ENCODE measurements at places on chromosomes 11 and 22.

DNA sequence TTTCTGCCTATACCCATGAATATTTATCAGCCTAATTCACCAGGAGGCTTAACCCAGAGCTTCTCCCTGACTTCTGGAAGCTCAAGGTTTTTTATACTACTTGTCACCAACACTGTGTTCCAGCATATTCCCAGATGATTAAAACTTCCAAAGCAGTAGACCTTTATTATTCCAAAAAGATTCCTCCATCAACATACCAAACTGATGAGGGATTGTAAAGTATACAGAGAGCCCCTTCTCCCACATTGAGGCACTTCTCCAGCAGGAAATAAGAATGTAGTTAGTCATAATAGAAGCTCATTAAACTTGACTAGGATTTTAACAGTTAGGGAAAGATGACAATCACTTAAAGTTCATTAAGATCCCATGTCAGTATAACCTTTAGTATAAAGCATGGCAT, 51.4 kb upstream of the CEP126 start:
- no peak for DNase-seq

DNA sequence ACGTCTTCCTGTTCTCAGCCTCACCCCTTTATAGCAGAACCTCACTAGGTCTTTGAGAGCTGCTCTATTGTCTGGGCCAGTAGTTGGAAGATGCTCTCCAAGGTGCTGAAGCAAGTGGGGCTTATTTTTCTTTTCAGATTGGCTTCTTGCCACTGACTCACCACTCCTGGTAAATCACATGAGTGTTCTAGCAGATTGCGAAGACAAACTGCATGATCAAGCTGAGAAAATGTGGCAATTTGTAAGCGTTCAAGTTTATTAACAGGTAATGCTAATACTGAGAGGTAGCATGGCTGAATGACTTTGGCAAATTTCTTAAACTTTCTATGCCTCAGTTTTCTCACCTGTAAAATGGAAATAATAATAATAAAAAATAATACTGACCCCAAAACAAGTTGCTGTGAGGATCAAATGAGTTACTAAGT, 59.2 kb downstream of the CACNG2 start:
- no peak for DNase-seq

DNA sequence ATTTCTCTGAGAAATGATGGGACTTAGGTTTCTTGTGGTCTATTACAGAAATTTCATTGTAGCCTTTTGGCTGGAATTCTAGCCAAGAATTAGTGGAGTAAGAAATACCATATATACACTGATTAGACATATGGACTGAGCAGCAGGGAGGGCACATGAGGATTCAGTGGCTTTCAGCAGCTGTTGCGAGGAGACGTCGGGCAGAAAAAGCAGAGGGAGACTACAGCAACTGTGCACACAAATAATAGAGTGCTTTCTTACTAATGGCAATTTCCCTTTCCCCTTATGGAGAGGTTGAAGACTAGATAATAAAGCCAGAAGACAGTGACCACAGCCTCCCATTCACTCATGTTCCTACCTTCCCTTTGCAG, 35.4 kb upstream of the CCDC34 start:
- DNase-seq, result no peak

- no peak for DNase-seq
These were observed 27.9 kb upstream of the RASL10A start for GRCh38 chr22:29343313-29343805.

GRCh38 chr11:75938543-75938942, 123.5 kb downstream of the UVRAG start:
- no peak for DNase-seq

- DNase-seq, result no peak
These were observed 127.3 kb downstream of the MORC2 start for GRCh38 chr22:30841273-30841672.

- DNase-seq, result no peak
These were observed 225.8 kb downstream of the ETS1 start for GRCh38 chr11:128361451-128362020.

DNA sequence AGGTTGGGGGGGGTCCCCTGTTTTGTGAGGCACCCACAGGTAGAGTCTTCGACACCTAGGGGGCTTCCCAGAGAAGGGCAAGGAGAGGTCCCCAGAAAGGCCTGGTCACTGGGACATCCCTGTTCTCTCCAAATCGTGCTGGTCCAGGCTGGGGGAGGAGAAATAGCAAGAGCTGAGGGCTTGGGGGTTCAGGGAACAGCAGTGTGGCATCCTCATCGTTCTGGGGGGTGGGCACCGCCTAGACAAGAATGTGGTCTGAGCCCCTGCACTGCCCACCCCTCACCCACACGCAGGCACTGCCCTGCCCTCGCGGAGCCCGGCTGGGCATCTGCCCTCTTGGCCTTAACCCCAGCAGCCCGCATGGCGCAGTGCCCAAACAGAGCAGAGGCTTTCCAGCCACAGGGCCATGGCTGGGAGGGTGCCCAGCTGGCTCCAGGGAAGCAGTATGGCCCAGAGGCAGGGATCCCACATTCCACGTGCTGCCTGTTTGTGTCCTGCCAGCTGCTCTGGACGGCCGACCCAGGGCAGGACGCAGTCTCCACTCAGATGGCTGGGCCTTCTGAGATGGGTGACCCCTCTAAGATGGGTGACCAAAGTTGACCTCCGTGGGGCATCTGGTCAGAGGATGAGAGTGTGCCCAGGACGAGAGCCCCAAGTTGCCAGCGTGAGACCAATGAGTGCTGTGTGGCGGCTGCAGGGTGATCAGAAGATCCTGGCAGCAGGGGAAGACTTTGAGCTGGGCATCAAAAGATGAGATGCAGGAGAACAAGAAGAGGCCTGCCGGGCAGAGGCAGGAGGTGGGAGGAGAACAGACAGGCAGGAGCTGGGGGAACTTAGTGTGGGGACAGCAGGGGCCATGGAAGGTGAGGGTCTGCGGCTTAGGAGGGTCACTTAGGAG, 14.4 kb downstream of the SCARF2 start:
- DNase-seq, result no peak

DNA sequence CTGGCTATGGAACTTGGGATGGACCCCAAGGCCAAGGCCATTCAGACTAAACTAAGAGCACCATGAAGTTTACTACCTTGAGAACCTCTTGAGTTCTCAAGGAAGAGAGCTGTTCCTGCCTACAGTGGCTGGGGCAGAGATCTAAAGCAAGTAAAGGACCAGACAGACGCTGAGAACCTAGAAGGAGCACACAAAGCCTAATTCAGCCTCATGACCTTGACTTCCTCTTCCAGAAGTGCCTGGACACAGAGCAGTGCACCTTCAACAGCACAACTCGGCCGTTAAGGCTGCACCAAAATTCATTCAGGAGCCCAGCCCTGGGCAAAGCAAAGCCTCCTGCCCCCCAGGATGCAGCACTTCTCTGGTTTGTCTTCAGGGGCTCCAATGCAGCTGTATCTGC, 82.9 kb upstream of the AKIP1 start:
- no peak for DNase-seq

DNA sequence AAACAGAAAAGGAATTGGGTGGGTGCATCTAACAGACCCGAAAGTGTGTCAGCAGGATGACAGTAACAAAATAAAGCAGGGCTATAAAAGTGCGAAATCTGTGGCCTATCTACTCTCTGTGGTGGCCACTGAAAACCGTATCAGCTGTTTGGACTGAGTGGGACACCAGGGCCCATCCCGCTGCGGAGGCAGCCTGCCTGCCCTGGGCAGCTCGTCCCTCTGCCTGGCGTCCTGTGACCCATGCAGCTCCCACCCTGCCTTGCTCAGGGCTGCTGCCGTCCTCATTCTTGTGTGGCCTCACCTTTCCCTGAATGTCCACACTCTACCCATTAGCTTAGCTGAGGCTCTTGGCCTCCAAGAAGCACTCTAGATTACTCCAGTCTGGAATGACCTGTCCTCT, 30.4 kb downstream of the CARS1 start:
- no peak for DNase-seq

- no peak for DNase-seq
These were observed 107.5 kb upstream of the OR4B1 start for GRCh38 chr11:48109046-48109666.

DNA sequence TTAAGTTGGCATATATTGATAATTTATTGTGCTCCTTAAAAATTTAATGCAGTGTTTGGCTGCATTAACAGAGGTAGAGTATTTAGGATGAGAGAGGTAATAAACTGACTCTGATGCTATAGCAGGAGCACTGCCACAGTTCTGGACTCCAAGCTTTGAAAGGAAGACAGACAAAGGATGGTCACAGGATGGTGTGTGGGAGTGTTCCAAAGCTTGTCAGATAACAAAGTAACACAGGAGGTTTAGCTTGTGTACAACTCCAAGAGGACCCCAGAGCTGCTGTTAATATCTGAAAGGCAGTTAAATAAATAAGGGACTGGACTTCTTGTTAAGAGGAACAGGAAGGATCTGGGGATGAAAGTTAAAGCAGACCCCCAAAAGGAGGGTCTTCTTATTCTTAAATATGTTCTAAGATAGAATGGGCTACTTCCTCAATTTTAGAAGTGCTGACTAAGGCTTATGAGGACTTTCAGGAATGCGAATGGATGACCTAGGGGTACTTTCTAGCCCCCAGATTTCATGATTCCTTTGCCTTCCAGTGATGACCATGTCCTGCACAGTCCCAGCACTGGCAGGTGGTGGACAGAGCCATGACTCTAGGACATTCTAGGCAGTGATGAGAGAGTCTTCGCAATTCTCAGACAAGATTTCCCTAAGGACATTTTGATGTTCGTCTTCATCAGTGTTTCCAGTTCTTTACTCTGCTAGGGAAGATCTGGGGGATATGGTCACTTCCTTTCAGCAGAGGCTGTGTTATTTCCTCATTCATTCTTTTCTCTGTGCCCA, 149.1 kb upstream of the RASSF10 start:
- DNase-seq, result no peak

- no peak for DNase-seq
These were observed 21.7 kb downstream of the TIMP3 start for GRCh38 chr22:32823024-32823730.

- DNase-seq, result no peak
These were observed 50.2 kb upstream of the PICALM start for GRCh38 chr11:86119077-86119476.

GRCh38 chr11:79100093-79100910, 340.5 kb downstream of the TENM4 start:
- DNase-seq, result peak; percentile 13

- DNase-seq, result no peak
These were observed 585 bp downstream of the NF2 start for GRCh38 chr22:29604076-29604360.

DNA sequence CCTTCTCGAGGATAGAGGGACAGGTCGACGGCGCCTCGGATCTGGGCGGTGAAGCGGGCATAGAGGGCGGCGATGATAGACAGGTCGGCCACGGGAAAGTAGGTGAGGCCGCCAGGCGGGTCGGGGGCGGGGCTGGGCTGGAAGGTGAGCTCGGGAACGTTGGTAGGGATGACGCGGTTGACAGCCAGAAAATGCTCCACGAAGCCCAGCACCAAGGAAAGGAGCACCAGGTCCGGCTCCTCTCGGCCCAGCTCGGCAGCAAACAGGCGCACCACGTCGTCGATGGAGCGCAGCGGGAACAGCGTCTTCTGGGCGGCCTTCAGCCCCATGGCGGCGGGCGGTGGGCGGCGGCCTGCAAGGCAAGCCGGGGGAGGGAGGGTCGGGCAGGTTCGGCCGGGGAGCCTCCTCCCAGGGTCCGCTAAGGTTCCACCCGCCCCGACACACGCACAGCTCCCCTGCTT, 540 bp downstream of the MEN1 start:
- DNase-seq, result peak; percentile 14

GRCh38 chr11:128884703-128885338, 6.3 kb upstream of the KCNJ5 start:
- DNase-seq, result no peak

GRCh38 chr11:12518606-12519385, 141.4 kb downstream of the PARVA start:
- DNase-seq, result no peak

DNA sequence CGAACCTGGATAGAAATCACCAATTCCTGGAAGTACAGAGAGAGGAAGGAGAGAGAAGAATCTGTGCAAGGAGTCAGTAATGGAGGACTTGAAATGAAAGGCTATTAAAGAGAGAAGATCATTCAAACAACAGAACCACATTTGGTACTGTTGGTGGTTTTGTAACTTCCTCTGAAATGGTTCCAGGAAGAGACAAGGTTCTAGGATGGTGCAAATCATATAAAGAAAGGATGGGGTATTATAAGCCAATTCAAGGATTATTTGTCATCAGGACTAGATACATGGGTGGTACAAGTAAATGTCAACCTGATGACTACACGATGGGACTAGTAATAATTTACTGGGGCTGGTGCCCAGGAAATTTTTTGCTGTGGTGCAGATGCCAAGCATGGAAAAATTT, 28.9 kb upstream of the TMA7B start:
- no peak for DNase-seq

DNA sequence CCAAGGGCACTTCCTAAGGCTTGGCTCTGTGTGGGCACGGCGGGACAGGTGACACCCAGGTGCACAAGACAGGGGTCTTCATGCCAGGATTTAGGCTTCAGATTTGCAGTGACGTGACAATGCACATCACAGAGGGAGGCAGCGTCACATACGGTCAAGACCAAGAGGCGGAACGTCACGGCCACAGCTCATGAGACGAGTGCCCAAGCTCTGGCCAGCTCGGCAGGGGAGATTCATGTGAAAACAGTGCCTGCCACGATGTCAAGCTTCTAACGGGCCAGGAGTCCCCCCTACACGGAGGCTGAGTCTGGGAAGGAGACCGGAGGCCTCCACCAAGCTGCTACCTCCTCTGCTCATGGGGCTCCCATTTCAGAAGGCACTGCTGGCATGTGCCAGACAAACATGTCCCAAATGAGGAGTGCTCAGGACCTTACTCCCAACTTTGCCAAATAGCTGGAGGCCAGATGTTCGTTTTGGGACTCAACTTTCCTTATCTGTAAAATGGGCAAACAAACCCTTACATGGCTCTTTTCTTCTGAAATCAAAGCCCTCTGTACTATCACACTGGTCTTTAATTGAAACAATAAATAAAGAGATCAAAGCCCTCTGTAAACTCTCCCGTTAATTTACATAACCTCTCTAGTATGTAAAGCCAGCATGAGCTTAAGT, 16.6 kb downstream of the VPS37C start:
- no peak for DNase-seq

DNA sequence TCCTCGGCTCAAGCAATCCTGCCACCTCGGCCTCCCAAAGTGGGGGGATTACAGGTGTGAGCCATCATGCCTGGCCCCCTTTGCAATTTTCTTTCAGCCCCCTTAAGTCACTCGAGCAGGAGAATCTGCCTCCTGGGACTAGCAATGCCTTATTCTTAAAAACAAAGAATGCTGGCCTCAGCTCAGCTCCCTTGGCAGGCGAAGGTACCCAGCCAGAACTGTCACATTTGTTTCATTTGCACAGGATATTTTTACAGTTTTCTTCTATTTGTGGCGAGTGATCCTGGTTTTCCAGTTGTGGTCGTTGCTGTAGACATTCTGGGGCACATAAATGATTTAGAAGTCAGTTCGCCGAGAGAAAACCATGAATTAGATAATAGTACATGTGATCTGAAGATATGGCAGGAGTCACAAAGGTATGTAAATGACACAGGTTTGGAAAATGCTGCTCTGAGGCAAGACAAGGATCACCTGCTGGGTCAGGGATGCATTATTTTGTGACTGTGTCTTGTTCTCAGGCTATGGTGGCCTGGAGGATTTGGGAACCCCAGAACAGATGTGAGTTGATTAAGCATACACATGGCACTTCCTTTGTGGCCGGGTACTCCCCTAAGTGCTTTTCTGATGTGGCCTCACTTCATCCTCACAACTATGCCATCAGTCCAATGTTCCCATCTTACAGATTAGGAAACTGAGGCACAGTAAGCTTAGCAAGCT, 51.2 kb upstream of the SLC22A12 start:
- no peak for DNase-seq

- DNase-seq, result no peak
These were observed 3.7 kb downstream of the TSPO start for GRCh38 chr22:43154887-43155536.

All from stimulated activated CD4-positive, alpha-beta T cell treated with anti-CD3 and anti-CD28 coated beads, Interleukin-12 subunit alpha, Interleukin-12 subunit beta, amount 100 ng/mL, for 24 hours (primary cell).